ENCODE measurements at places on chromosomes 5 and 9. TPM values are rescaled to one million over a fixed set of nuclear protein-coding genes. Genes with fewer than 3 reads are reported as not detected.
A peak's percentile ranks its signal among the peaks of the same experiment; 100 is the strongest.

GRCh38 chr5:172303572-172304335 lies 20.2 kb upstream of the UBTD2 start:
- peak; percentile 15 for DNase-seq

DNA sequence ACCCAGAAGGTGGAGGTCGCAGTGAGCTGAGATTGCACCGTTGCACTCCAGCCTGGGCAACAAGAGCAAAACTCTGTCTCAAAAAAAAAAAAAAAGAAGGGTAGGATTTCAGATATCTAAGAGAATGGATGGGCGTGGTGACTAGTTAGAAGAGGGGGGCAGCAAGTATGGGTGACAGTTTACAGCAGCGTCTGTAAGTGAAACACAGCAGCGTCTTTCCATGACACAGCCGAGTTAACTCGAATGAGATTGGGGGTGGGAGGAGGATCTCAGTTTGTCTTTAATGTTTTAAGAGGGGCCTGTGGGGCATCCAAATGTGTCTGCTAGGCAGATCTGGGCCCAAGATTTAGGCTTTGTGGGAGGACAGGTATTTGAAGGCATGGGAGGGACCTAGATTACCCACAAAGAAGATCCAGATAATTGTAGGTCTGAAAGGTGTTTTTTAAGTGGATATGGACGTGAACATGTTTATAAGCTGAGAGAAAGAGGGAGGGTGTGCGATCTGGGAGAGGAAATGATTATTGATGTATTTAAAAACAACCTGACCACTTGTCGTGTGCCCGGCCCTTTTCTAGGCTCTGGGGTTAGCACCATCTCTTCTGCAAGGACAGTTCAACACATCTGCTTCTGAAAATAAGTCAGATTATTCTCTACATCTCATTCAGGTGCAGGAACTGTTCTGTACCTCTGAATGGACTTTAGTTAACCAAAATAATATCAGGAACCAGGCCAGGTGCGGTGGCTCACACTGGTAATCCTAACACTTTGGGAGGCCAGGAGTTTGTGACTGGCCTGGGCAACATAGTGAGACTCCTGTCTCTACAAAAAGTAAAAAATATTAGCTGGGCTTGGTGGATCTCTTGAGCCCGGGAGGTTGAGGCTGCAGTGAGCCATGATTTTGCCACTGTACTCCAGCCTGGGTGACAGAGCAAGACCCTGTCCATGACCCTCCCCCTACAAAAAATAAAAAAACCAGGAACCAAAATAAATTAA lies 2.5 kb downstream of the CEP78 start:
- no peak for DNase-seq

- DNase-seq = no peak
Measured at GRCh38 chr9:131545003-131545785, at the start of gene PRRT1B. PRRT1B (plus strand) TSS chr9:131545523; CDS start chr9:131545616, 93 bp downstream.

The BRD3OS gene
- total RNA-seq = 21.7 TPM

DNA sequence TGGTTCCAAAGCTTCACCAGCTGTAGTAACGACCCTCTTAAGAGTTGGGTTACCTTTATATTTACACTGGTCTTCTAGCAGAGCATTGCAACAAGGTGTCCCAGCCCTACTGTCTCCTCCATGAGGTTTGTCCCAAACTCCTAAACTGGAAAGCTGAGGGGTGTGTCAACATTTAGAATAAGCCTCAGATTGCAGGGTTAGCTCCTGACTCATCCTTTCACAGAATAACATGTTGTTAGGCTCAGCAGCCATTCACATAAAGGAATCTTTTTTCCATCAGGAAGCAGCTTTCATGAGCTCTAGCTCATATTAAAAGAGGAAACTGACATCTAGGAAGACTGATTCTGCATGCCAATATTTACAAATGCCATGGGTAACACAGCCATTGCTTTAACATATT lies 238.7 kb downstream of the EFNA5 start:
- DNase-seq = peak; percentile 48

The PCDHB9 gene
- total RNA-seq = 3.6 TPM

The RNF224 gene
- 0.17 TPM for total RNA-seq

The RASEF gene
- total RNA-seq = 0.91 TPM

DNA sequence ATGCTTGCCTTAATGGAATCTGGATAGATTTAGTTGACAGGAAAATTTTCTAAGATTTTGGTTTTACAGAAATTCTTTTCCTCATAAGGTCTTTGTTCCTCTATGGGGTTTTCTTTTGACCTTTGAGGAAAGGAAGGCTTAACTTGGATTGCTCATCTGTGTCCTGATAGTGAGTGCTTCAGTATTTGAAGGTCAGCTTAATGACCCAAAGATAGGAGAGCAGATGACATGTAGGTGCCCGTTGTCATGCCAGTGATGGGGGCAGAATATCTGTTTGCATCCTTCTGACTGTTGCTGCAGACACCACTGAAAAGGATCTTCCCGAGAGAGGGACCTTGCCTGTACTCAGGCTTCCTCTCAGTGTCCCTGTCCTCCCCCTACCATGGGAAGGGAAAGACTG lies 30.9 kb downstream of the MEGF10 start:
- DNase-seq = no peak

The MACIR gene
- total RNA-seq = 19.5 TPM

DNA sequence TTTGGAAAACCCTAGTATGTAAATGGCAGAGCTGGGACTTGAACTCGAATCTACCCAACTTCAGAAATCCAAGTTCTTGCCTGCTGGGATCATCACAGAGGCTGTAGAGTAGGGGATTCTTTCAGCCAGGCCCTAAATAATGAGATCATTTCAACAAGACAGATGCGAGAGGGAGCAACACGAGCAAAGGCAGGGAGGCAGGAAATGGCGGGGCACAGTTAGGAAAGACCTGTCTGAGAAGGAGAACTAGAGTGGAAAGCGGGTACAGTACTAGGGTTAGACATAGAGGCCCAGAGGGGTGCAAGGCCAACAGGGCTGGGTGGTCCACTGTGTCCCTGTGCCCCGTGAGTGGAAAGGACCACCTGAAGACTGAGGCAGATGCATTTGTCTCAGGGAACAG lies 46.1 kb downstream of the MVB12B start:
- no peak for DNase-seq

- no peak for DNase-seq
Measured at GRCh38 chr9:87379300-87379699, 118.4 kb upstream of the DAPK1 start.

- no peak for DNase-seq
Measured at GRCh38 chr5:150175536-150175935, 9.0 kb downstream of the CDX1 start.

- no peak for DNase-seq
Measured at GRCh38 chr5:153711755-153712154, 221.3 kb downstream of the GRIA1 start.

DNA sequence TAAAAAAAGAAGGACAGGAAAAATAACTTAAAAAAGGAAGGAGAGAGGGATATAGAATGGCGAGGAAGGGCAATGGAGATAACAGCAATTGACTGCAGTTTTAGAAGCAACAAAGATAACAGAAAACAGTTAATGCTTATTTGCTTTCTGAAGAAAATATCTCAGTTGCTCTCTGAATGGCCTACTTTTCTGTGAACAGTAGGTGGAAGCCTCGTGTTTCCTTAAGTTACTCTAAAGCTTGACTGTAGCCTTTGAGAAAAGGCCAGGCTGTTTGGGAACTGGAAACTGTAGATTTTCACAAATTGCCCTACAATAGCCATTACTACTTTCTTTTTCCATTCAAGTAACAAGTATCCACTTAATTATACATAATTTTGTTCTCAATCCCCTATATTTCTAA lies 404.5 kb downstream of the YTHDC2 start:
- no peak for DNase-seq

The MYOZ3 gene
- 5.5 TPM for total RNA-seq

The CCL28 gene
- total RNA-seq = 0.16 TPM

The CTXN3 gene
- not detected for total RNA-seq

- DNase-seq = peak; percentile 93
Measured at GRCh38 chr9:113620377-113621161, 157.0 kb downstream of the RGS3 start.

DNA sequence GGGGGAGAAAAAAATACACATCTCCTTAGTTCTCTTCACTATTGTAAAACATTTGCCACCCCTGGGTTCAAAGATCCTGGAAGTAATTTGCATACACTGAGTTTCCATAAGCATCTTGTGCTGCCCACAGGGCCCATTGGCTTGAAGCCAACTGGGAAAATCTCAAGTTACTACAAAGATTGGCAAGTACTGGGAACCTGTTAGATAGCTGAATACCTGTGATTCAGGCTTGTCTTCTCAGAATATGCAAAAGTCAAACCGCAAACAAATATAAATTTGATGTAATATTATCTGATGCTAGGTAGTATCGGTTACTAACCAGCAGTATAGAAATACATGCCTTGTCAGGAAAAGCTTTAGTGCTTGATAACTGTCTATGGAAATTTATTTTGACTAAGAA lies 156.9 kb upstream of the FST start:
- DNase-seq = no peak
